ENCODE measurements at places on chromosomes 2 and 18.

DNA sequence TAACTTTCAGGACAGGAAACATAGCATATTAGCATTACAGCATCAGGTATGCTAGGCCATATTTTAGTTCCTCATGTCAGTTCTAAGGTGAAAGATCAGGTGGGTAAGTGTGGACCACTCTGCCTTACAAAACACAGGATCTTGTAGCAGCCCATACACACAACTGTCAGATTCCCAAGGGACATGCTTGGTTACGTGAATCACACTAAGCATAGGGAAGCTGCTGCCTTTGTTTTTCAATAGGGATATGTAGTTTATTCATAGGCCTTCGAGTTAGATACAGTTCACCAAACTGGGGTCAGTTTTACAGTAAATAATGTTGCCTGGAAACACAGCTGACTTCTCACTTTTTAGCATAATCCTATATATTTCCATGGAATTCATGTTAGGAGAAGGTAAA lies 116.1 kb upstream of the OTX1 start:
- no peak for DNase-seq

DNA sequence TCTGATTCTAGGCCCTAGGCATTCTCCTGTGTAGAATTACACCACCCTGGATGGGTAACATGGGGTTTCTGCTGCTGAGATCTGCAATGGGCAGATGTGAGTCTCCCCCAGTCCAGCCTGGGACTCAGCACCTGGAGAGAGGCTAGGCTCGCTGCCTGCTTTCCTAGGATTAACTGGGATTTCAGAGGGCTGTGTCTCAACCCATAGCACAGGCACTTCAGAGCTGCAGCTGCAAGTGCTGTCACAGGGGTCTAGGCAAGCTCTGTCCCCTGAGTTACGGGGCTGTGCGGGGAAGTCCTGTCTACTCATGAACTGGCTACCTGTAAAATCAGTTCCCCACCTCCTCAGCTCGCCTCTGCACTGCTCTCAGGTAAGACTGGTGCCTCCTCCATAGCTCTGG lies 51.5 kb downstream of the CABLES1 start:
- DNase-seq = no peak

DNA sequence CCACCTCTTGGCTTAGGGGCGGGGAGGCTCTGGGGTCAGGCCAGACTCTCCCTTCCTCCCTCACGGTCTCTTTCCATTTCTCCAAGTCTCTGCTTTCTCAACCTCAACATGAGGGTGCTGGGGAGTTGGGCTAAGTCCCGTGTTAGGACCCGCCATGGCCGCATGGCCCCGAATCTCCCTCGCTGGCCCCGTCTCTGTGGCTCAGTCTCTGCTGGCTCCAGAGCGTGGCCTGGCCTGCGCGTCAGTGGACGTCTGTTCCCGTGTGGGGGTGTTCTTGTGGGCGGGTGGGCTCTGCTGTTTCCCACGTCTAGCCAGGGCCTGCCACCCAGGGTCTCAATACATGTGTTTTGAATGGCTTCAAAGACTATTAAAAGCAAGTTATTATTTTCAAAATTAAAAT lies 12.4 kb downstream of the ALLC start:
- DNase-seq = no peak

GRCh38 chr2:70380621-70381020 lies 78.8 kb upstream of the FAM136A start:
- no peak for DNase-seq

DNA sequence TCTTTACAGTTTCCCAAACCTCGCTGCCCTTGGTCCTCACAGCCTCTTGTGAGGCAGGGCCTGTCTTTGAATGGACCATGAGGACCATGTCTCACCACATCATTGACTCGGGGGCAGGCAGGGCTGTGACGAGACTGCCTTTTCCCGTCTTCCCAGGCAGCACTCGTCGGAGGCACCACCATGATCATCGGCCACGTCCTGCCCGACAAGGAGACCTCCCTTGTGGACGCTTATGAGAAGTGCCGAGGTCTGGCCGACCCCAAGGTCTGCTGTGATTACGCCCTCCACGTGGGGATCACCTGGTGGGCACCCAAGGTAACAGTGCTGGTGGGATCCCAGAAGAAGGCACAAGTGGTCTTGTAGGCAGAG lies 45.7 kb upstream of the MAPRE3 start:
- DNase-seq = no peak

GRCh38 chr2:232854082-232854481 lies 16.0 kb upstream of the SNORC start:
- no peak for DNase-seq

- no peak for DNase-seq
Measured at GRCh38 chr2:20551260-20551944, 99.5 kb downstream of the HS1BP3 start.

DNA sequence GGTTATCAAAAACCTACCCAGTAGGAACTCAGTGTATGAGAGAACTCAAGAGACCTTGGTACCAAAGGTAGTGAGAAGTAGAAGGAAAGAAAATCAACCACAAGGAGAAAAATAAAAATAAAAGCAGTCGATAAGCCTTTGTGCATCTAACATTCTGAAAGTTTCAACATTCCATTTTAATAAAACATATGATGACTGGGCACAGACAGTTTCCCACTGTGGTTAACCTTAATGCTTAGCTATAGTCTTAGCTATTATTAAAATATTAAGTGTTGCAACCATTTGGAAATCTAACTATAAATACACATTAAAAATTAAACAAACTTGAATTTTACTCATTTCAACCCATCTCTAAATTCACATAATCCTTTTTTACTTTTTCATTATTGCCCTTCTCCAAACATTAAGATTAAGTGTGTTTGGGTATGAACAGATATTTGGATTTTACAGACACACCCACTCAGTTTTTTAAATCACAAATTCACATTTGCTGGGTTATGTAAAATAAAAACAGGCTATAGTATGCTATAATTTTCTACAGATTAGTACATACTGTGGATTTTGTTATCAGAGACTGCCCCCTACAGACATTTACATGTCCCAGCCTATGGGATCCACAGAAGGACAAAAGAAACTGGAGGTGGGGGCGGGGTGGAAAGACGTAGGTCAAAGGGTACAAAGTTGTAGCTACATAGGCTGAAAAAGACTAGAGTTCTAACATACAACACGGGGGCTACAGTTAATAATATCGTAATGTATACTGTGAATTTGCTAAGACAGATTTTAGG lies 32.8 kb downstream of the SRBD1 start:
- DNase-seq = no peak

DNA sequence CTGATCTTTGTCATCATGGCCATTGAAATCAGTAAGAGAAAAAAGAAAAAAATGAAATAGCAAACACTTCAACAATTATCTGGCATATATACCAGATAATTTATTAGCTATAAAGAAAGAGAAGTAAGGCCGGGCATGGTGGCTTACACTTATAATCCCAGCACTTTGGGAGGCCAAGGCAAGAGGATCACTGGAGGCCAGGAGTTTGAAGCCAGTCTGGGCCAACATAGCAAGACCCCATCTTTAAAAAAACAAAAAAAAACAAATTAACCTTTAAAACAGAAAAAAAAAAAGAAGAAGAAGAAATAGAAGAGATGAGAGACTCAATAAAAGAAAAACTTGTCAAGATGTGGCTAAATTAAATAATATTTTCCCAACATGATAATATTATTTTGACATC lies 61.6 kb upstream of the TGIF1 start:
- DNase-seq = no peak

- DNase-seq = no peak
Measured at GRCh38 chr18:57343833-57344232, 8.5 kb upstream of the ST8SIA3 start.

DNA sequence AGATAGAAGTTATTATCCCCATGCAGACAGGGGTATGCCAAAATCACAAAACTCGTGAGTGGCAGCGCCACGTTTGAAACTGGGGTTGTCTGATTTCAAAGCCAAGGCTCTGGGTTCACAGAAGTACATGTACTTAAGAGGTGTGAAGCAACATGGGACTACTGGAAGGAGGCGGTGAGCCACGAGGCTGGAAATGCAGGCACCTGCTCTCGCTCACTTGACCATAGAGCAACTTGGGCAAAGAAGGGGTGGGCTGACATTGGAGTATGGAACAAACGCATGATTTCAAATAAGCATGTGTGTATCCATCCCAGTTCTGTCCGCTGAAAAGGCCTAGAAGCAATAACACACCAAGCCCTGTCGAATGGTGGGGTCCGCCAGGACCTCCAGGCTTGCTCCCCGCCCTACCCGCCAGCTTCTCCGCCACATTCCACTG lies 593 bp upstream of the ACTR2 start:
- DNase-seq = no peak

- DNase-seq = no peak
Measured at GRCh38 chr2:96663829-96664228, 21.3 kb downstream of the FER1L5 start.

- no peak for DNase-seq
Measured at GRCh38 chr18:59705145-59705544, 7.9 kb upstream of the CCBE1 start.

- DNase-seq = no peak
Measured at GRCh38 chr18:57775937-57776336, 27.2 kb downstream of the ATP8B1 start.

DNA sequence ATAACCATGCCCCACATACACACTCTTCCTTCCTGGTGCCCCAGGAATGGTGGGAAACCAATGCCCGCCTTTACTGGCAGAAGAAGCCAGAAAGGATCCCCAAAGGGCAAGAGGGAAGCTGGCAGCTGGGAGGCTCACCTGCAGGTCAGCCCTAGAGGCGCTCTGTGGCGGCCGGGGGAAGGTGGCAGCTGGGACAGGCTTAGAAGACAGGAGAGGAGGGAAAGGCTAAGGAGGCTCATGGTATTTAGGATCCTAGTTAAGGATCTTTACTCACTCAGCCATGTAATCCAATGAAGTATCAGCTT lies 23.8 kb downstream of the ADRA2B start:
- DNase-seq = no peak

GRCh38 chr2:33430856-33431255 lies 45.6 kb upstream of the RASGRP3 start:
- DNase-seq = no peak

DNA sequence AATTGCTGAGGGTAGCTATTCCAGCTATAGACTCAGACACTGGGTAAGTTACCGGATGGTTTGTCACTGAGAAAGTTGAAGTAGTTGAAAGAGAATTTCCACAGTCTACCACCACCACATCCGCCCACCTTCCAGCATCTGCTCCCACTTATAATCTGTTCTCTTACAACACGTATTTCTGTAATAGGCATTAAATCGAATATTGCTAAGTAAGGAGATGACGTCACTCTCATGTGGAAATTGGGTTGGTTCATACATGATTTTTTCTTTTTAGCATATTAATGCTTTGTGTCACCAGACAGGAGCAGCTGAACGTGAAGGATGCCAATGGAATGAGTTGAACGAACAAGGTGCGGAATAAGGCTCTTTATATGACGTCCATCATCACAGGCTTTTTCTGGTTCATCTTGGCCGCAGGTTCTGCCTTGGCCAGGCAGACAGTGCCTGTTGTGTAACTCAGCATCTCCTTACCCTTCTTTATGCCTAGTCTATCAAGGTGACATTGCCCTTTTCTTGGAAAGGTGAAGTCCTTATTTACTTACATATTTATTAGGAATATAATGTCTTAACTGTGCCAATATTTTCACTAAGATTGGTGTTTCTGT lies 45.9 kb downstream of the THUMPD2 start:
- no peak for DNase-seq

GRCh38 chr2:28326881-28327505 lies 65.7 kb upstream of the FOSL2 start:
- no peak for DNase-seq

- DNase-seq = no peak
Measured at GRCh38 chr18:24111936-24112335, 26.9 kb upstream of the CABYR start.

GRCh38 chr2:6196449-6196848 lies 504.3 kb downstream of the SOX11 start:
- DNase-seq = no peak

DNA sequence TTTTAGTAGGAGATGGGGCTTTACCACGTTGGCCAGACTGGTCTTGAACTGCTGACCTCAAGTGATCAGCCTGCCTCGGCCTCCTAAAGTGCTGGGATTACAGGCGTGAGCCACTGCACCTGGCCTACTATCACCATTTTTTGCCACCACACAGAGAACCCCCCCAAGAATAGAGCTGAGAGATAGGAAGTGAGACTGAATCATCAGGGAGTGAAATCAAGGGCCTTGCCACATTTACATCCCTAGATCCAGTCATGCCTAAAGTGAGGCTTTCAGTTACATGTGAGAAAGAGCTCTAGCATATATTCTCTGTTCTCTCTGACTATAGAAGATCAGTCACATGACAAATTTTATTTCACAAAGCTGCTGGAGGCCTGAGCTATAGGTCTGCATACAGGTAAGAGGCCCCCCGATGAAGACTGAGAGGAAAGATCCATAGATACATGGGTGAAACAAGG lies 28.0 kb upstream of the KCMF1 start:
- DNase-seq = no peak

DNA sequence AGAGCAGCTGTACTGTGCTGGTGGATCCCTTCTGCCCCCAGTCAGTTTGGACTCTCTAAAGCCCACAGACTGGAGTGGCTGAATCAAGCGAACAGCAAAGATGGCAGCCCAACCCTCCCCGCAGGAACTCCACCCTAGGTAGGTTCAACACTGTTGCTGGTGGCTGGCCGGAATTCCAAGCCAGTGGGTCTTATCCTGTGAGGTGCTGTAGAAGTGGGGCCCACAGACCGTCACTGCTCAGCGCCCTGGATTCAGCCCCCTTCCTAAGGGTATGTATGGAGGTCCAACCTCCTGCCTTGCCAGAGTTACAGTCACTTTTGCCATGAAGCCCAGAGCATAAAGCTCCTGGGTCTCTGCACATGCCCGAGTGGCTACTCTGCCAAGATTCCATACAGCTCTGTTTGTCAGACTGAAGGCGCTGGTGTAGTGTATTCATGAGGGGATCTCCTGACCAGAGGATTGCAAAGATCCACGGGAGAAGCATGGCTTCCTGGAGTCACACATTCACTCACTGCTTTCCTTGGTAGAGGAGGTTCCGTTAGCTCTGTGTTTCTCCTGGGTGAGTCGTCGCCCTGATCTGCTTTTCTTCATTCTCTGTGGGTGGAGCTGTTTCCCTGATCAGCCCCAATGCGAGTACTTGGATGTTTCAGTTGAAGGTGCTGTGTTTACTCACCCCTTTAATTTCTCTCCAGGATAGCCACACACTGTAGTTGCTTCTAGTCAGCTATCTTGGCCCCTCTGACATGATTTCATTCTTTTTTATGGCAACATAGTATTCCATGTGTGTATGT lies 293.6 kb upstream of the THUMPD2 start:
- no peak for DNase-seq

GRCh38 chr2:207219081-207219630 lies 53.4 kb upstream of the KLF7 start:
- DNase-seq = no peak

DNA sequence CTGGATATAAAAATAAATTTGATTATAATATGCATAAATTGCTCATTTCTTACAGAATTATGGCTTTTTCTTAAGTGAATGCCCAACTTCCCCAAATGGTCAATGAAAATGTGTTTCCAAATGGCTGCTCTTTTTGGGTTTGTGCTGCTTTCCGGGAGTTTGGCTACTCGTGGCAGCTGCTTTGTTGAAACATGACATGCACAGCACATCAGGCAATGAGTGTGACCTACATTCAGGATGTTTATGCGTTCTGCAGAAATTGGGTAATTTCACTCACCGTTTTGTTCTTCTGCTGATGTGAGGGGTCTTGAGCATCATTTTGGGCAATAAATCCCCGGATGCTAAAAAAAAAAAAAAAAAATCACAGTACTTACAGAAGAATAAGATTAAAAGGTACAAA lies 825.0 kb upstream of the KLHL29 start:
- DNase-seq = no peak

Data from GM18507 (cell line).